AG10803 (cell line): ENCODE measurements at places on chromosomes 2 and 18.

GRCh38 chr2:100616841-100617390 is 54.1 kb downstream of the PDCL3 start:
- no peak for DNase-seq

- DNase-seq, result no peak
Observed at GRCh38 chr2:35963824-35964223, 391.8 kb upstream of the CRIM1 start.

DNA sequence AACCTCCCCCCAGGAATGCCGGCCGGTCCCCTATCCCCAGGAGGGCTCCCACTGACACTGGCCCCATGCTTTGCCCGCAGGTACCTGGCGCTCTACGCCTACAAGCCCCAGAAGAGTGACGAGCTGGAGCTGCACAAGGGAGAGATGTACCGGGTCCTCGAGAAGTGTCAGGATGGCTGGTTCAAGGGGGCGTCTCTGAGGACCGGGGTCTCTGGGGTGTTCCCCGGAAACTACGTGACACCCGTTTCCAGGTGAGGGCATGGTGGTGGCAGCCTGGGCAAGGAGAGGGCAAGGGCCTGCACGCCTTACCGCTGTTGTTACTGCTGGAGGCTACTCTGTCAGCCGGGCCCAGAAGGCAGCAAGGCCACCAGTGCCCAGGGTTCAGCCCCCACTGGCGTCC is 181.3 kb downstream of the SEPTIN10 start:
- DNase-seq, result no peak

GRCh38 chr2:134401789-134402188 is 147.9 kb downstream of the MGAT5 start:
- peak; percentile 53 for DNase-seq

DNA sequence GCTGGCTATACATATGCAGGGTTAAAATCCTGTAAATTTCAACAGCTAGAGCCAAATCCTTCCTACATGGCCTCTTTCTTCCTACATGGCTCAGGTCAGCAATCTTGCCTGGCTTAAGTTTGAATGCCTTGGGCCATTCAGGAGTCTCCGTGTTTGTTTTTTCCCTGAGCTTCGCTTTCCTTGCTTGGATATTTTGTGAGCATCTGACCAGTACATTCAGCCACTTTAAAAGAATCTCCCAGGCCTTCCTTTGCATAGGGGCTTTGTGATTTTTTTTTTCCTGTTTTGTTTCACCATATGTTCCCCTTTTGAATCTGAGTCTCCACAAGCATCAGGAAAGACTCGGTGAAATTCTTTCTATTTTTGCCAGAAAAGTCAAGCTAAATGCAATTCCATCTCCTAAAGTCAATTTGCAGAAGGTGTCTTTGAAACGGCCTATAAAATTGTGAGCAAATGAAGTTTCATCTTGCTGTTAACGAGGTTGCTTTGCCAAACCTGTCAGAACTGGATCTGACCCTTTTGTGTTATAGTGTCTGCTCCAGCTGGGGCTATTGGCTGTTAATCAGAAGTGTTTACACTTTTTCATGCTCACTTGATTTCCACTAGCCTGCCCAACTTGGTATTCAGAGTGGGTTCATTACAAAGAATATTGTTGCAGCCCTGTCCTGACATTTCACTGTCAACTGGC is 256.9 kb downstream of the DCC start:
- DNase-seq, result no peak

DNA sequence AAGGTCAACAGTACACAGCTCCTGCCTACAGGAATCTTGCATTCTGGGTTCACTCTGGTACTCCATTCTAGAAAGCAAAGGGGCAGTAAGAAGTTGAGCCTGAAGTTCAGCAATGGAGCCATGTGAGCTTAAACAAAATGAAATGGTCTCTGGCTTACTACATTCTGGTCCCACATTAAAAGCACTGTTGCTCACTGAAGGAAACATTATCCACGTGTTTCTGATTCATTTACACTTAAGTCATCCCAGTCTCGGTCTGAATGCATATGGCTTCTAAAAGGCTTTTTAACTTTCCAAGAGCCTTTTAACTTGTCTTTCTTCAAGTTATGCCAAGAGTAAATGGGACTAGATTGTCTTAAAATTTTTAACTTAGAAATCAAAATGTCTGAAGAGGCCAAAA is 177.8 kb downstream of the LNPK start:
- peak; percentile 51 for DNase-seq

- no peak for DNase-seq
Observed at GRCh38 chr2:216486271-216486670, 12.4 kb upstream of the RPL37A start.

GRCh38 chr2:189545418-189545817 is 35.2 kb downstream of the SLC40A1 start:
- peak; percentile 62 for DNase-seq

GRCh38 chr2:200445284-200445683 is 64.6 kb downstream of the KCTD18 start:
- DNase-seq, result no peak
